ENCODE measurements at places on chromosomes 3 and 15.

- no peak for DNase-seq
Observed at GRCh38 chr15:93823971-93824913, 407.1 kb upstream of the MCTP2 start.

DNA sequence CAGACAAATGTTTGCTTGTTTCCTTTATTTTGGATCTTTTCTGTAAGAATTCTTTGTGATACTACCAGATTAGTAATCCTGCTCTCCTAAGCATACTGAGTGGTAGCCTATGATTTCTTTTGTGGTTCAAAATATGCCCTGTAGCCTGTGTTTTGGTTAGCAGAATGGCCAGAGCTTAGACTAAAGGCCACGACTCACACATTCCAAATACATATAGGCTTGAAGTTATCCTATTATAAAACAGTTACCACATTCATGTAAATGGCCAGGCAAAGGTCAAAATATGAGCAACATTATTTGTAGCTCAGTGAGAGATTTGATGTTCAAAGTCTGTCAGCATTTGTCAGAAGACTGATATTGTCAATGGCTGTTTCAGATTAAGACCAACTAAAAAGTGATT is 84.5 kb downstream of the MITF start:
- no peak for DNase-seq

DNA sequence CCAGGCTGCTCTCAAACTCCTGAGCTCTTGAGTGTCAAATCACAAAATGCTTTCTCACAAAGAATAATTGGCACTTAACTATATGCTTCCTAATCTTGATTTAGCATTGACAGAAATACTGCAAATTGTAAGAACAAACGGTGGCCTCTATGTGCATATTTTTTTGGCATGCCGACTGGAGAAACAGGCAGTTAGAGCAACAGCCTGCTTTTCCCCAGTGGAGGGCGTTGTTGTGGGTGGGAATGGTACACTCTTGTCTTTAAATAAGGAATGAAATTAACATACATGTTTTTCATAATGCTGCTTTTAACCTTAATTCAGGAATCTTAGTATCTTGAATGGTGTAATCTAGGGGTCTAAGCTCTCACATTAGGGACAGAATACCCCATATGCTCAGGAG is 31.1 kb upstream of the SV2B start:
- DNase-seq: no peak

DNA sequence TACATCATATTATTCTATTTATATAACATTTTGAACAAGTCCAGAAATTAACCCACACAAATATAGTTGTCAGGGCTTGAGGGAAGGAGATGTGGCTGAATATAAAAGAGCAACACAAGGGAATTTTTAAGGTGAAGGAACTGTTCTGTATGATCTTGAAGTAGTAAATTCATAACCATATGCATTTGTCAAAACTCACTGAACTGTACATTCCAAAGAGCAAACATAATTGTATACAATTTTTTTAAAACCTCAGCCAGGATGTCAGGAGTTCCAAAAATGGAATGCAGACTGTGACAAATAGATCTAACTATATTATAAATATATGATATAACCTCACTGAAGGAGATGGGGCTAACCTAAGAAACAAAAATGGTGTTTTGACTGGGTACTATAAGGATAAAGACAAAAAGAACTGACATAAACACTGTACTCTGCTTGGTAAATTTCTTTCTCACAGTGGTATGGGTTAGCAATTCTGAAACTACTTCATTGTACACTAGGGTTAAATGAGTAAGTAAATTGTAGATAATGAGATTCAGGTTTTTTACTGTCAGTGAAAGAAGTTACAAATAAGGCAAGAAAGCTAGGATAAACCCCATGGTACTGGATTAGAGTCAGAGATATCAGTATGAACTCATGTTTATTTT is 14.4 kb downstream of the GOLGB1 start:
- no peak for DNase-seq

- no peak for DNase-seq
Observed at GRCh38 chr3:198046120-198046857, 86.3 kb downstream of the LMLN start.

DNA sequence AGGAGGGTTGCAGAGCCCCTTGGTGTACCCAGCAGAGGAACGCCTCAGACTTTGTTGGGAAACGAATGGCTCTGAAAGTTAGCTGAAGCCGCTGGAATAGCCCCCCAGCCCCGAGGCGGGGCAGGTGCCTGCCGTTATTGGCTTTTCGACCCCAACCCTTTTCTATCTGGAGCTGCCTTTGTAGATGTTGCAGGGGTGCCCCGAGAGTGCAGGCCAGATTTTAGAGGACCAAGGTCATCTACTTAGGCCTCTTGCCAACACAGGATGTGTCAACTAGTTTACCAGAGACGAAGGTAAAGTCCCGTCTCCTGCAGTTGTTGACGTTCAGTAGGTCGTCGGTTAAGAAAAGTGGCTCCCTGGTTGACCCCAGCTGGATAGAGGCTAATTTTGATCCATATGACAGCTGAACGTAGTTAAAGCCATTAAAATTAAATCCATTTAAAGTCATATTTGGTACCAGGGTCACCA is 579 bp upstream of the UBE3A start:
- DNase-seq: no peak

- DNase-seq: no peak
Observed at GRCh38 chr3:136667081-136667480, 85.1 kb downstream of the STAG1 start.

DNA sequence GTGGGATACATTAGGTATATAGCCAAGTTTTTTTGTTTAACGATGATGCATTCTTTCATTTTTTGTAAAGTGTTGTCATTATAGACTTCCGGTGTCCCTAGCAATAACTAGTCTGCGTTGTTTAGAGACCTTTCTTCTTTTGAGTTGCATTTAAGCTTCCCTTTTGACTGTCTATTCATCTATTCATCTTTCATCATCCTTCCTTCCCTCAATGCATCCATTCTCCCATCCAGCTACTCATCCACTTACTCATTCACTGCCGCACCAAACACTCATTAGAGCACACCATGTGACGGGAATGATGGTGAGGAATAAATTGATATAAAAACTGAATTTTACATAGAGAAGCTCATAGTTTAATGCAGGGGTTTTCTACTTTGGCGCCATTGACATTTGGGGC is 32.9 kb downstream of the OR4F15 start:
- DNase-seq: no peak

DNA sequence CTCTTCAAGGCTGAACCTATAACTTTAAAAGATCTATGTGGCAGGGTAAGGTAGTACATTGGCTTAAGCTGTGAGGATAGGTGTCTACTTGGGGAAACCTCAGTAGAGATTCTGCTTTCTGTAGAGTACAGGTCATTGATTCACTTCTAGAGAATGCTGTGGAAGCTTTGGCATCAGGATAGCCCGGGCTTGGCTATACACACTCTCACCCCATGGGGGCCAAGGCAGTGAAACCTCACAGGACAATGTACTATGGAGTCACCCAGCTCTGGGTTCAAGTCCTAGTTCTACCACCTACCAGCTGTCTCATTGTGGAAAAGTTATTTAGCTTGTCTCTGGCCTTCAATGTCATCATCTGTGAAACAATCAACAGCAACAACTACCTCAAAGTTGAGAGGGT is 9.0 kb downstream of the MTFMT start:
- no peak for DNase-seq

DNA sequence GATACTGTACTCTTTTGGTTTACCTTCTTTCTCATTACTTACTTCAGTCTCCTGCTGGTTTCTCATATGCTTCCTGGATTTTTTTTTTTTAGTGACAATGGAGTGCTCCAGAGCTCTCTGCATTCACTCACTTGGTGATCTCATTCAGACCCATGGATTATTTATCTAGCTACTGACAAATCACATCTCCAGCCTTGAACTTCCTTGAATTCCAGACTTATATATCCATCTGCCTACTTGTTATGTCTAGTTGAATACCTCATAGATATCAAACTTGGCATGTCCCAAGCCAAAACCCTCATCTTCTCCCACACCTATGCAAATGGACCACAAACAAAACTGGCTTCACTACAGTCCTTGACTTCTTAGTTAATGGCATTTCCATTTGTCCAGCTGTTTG is 234.7 kb upstream of the ZPLD1 start:
- no peak for DNase-seq

DNA sequence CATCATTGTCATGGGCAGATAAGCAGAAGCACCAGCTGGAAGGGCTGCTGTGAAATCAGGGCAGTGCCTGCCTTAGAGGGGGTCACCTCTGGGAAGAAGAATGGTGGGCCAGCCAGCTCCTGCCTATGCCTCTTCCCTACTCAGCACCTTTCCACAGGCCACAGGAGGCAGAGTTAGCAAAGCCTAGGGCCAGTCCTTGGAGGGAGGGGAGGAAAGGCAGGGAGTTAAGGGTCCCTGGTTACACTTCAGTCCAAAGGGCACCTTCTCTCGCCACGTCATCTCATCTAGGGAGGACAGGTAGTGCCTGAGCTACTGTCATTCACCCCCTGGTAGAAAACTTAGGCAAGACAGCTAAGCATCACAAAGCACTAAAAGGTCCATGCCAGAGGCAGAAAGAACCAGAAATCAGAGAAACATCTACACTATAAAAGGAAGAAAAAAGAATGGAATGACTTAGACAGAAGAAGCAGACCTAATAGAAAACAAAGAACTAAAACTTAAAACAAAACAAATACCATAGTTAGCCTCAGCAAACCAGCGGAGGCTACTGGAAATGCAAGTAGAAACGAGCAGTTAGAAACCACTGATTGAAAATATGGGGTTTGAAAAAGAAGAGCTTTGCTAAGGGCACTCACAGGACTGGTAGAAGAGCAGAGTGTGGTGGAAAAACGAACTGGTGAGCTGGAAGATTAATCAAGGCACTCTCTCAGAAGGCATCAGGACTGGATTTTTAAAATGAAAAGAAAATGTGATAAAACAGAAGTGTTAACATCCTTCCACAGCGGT is 84.2 kb downstream of the OSBPL10 start:
- no peak for DNase-seq

DNA sequence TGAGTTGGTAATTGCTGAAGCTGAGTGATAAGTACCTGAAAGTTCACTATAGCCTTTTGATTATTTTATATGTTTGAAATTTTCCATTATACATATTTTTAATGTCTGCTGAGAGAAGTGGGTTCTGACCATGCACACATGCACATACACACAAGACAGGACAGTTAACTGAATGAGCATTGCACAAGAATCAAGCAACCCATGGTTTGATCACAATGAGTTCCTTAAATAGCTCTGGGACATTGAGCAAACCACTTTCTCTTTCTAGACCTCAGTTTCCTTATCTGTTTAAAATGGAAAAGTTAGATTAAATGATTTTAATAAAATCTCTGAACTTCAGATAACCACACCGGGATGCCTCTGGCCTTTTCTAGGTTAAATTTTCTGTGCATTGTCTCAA is 26.7 kb downstream of the SNTN start:
- DNase-seq: no peak

DNA sequence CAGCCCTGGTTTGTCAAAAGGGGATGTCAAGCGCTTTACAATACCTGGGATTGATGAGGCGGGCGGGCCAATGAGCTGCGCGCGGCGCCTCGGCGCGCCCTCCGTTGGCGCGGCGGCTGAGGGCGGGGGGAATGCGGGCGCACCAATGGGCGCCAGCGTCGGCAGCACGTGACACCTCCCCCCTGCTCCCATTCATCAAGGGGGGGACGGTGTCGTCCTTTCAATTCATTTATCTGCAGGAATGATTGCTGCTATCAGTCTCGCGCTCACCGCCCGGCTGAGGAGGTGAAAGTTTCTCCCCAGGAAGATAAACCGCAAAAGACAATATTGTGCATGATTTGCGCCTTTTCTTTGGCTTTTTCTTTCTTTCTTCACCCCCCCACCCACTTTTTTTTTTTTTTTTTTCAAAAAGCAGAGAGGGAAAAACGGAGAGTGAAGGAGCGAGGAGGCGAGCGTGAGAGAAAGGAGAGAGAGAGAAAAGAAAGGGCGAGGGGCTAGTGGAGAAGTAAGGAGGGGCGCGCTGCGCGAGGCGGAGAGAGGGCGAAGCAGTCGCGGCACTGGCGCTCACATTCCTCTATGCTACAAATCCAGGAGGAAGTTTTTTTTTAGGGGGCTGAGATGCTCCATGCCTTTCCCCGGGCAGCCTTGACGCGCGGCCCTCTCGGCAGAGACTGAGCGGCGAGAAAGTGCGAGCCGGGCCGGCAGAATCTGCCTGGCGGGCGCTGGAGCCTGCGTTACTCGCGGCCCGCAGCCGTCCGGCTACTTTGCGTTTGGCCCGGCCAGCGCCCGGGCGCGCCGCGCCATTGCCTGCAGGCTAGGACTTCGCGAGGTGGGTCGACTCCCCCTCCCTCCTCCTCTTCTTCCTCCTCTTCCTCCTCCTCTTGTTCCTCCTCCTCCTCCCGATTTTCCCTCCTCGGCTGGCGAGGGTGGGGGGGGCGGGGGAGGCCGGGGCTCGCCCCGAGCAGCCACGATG is at the start of gene ZIC1:
TSS of gene ZIC1 (plus strand) at position 223 of the 973 bp plus-strand sequence. CDS start at position 971, 748 bp downstream.
- no peak for DNase-seq

- DNase-seq: no peak
Observed at GRCh38 chr3:151319628-151320027, 3.0 kb upstream of the GPR87 start.

DNA sequence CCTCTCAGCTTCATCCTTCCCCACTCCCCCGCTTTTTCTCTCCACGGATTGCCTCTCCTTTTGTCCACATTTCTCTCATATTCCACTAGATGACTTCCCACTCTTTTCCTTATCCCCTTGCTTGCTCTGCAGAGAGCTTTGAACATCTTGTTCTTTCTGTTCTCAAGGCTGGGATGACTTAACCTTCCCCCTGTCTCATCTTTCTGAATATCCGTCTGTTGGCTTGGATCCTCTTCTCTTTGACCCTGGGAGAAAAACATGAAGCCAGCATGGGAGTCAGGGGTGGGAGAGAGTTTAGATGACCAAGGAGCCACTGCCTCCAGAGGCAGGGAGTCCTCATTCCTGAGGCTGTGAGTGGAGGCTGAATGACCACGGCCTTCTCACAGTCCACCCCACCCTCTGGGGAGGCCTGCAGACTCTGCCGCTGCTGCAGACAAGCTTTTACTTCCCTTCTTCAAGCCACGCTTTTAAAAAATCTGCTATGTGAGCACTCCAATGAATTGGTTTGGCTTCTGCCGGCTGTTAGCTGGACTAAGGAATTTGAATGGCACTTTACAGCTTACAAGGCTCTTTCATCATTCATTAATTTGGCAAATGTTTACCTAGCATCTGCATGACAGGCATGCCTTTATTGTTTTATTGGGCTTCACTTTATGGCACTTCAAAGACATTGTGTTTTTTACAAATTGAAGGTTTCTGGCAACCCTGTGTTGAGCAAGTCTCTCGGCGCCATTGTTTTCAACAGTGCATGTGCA is 111.6 kb upstream of the SLC6A6 start:
- no peak for DNase-seq

- DNase-seq: no peak
Observed at GRCh38 chr3:123644358-123644757, 59.5 kb upstream of the HACD2 start.

GRCh38 chr3:78614486-78614885 is 1153.3 kb downstream of the ROBO1 start:
- DNase-seq: no peak

GRCh38 chr15:74367296-74367854 is at the start of gene CYP11A1:
Gene CYP11A1 (minus strand): TSS chr15:74367646. CDS start chr15:74367585, 61 bp downstream.
- DNase-seq: no peak

DNA sequence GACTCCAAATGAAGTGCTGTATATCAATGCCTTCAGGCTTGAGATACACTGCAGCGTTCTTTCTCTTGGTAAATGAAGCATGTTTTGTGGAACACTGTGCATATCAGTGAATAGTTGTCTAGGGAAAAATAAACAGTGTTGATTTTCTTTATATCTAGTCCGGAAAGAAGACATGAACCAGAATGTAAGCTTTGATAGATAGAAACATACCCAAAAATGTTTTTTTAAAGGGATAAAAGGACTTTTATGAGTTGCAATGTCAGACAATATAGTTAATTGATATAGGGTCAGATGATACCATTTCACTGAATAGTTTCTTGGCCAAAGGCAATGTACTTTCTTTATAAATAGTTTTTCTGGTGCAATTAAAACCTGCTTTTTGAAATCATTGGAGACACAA is 1037.8 kb downstream of the OTOL1 start:
- no peak for DNase-seq
